ENCODE measurements at places on chromosomes 5 and 9.
A peak's percentile ranks its signal among the peaks of the same experiment; 100 is the strongest.

- H3K27ac ChIP-seq, result no peak overlapping the region
- H3K27me3 ChIP-seq, result peaks cover 20% of the 10 kb centered on the region
- no peaks in the 10 kb centered on the region for H3K36me3 ChIP-seq
- no peak for DNase-seq
- no peak overlapping the region for H3K4me3 ChIP-seq
Measured at GRCh38 chr5:58842852-58843251, 260.0 kb downstream of the RAB3C start.

GRCh38 chr9:126463426-126463825 lies 136.8 kb downstream of the MVB12B start:
- no peaks in the 10 kb centered on the region for H3K4me1 ChIP-seq
- H3K4me3 ChIP-seq, result no peak overlapping the region
- no peak overlapping the region for H3K27ac ChIP-seq
- DNase-seq, result no peak

DNA sequence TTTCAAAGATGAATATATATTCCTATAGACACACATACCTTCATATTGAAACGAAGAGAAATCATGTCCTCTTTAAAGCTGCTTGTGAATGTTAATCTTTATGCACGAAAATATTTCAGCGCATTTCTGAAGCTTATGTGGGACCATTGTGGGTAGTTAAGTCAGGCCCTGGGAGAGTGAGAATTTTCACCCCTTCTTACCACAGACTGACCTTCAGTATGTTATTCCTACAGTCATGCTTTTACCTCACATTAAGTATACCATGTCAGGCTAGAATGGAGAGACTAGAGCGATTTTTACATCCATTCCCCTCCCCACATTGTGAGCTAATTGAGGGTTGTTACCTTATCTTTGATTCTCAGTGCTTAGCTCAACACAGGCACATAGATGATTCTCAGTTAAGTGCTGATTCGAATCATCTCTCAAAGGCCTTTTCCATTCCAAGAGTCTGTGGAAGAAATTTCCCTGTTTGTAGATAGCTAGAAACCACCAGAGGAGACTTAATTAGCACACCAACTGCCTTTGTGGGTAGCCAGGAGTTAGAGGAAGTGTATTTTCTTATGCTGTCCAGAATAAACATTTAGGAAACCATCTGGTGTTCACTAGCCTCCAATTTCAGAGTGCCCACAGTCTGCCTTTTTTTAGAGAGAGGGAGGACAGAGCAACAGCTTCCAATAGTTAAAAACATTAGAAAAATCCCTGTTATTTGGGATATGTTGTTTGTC lies 110.5 kb downstream of the MEGF10 start:
- no peak overlapping the region for H3K4me3 ChIP-seq
- H3K27ac ChIP-seq, result peak overlapping the region; percentile 59
- peaks cover 31% of the 10 kb centered on the region for H3K4me1 ChIP-seq
- peaks cover 21% of the 10 kb centered on the region for H3K36me3 ChIP-seq
- H3K27me3 ChIP-seq, result no peaks in the 10 kb centered on the region
- DNase-seq, result no peak

GRCh38 chr5:66603164-66603563 lies 7.0 kb downstream of the MAST4 start:
- no peaks in the 10 kb centered on the region for H3K36me3 ChIP-seq
- no peak overlapping the region for H3K27ac ChIP-seq
- peaks cover 73% of the 10 kb centered on the region for H3K27me3 ChIP-seq
- H3K4me1 ChIP-seq, result no peaks in the 10 kb centered on the region
- DNase-seq, result no peak

GRCh38 chr5:150576449-150576949 lies 64.0 kb upstream of the SYNPO start:
- no peak for DNase-seq
- H3K4me1 ChIP-seq, result peaks cover 27% of the 10 kb centered on the region
- H3K4me3 ChIP-seq, result no peak overlapping the region
- no peaks in the 10 kb centered on the region for H3K36me3 ChIP-seq
- no peaks in the 10 kb centered on the region for H3K27me3 ChIP-seq

DNA sequence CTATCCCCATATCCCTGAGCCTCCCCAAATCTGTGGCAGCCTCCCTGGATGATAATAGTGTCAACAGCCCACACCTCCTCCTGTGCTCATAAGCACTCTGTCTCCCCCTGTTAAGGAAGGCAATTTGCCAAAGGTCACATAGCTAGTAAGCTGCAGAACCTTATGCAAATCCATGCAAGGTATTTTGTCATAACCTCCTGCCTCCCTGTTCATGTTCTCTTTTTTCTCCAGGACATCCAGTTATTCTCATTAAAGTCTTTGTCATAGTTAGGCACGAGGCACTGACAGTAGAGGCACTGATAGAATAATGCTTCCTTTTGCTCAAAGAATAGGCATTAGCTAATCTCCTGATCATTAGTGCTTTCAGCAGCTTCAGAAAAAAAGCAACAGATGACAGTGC lies 10.2 kb upstream of the AUH start:
- DNase-seq, result no peak
- H3K4me1 ChIP-seq, result peaks cover 3% of the 10 kb centered on the region
- H3K27ac ChIP-seq, result no peak overlapping the region
- no peaks in the 10 kb centered on the region for H3K36me3 ChIP-seq
- H3K27me3 ChIP-seq, result peaks cover 2% of the 10 kb centered on the region

GRCh38 chr5:14518638-14519037 lies 63.0 kb upstream of the OTULINL start:
- H3K27ac ChIP-seq, result no peak overlapping the region
- H3K4me1 ChIP-seq, result no peaks in the 10 kb centered on the region
- H3K4me3 ChIP-seq, result no peak overlapping the region
- no peaks in the 10 kb centered on the region for H3K27me3 ChIP-seq

DNA sequence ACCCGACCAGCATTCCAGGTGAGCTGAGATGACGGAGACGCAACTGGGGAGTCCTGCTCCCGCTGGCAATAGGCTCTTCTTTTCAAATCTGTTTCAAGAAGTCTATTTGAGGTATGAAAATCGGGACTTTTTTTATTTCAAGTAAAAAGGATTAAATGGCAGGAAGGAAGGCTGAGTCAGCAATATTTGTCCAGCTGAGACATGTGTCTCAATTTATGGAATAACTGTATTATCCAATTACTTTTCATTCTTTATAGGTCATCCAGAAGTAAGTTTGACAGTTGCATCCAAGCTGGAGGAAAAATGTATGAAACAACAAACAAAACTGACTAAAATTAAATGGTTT lies 221.1 kb downstream of the NR2F1-AS1 start:
- H3K4me3 ChIP-seq, result peak overlapping the region; percentile 36
- no peaks in the 10 kb centered on the region for H3K36me3 ChIP-seq
- no peaks in the 10 kb centered on the region for H3K27me3 ChIP-seq
- peaks cover 56% of the 10 kb centered on the region for H3K4me1 ChIP-seq

DNA sequence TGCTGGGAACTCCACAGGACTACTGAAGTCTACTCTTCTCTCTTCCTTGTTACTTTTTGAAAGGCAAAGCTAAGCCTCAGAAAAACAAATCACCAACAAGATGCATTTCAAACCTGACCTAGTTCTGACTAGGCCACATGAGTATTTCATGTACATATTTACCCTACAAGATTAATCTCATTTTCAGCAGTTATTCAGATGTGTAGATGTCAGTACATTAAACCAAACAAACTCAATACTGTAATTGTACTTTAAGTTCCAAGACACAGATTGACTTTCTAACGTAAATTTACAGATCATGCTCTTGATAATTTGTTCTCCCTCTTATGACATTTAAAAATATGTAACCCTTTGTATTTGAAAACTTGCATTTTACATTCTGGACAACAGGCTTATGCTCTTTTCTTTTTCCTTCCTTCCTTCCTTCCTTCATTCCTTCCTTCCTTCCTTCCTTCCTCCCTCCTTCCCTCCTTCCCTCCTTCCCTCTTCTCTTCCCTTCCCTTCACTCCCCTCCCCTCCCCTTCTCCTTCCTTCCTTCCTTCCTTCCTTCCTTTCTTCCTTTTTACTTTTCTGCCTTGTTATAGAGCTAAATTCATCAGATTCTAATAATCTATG lies 1653.4 kb downstream of the EFNA5 start:
- H3K27ac ChIP-seq, result peak overlapping the region; percentile 24
- no peaks in the 10 kb centered on the region for H3K36me3 ChIP-seq
- H3K27me3 ChIP-seq, result no peaks in the 10 kb centered on the region
- DNase-seq, result no peak
- H3K4me3 ChIP-seq, result no peak overlapping the region

All from osteocyte (in vitro differentiated cells).